ENCODE measurements at places on chromosomes 7 and 10.

DNA sequence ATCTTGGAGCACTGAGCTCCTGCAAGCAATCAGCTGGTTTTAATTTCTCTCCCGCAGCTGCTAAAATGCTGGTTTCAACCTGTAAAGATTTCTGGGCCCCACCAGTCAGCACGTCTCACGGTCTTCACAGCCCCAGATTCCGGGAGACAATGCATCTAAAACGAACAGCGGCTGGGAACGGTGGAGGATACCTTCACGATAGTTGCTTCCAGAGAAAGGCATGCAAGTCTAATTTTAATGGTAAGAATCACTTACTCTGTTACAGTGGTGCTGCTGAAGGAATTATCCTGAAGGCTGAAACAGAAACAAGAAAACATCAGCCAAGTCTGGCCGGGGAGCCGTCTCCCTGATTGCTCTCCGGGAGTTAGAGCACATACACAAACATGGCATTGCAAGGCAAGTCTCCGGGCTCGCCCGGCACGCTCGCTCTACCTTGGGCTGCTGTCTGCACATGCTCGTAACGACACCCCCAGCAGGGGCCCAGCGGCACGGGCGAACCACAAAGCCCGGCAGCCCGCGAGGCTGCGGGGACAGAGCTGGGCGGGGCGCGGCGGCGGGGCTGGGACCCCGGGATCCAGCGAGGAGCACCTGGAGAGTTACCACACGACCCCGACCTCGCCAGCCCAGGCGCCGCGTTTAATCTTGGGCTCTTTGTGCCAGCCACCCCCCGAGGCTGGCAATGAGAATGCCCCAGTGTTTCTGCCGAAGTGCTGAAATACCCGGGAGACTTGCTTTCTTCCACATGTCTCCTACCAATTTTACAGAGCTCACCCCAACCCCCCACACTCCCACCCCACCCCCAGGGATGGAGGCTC, at the start of gene FAM13C:
Gene FAM13C (minus strand): TSS at position 406 of the 815 bp plus-strand sequence. CDS start 89 bp downstream, at position 317.
- peak; percentile 31 for DNase-seq

- DNase-seq: peak; percentile 98
Measured at GRCh38 chr7:36570528-36571189, 153.6 kb downstream of the AOAH start.

GRCh38 chr10:48224296-48224695, 50.2 kb downstream of the FRMPD2 start:
- no peak for DNase-seq

DNA sequence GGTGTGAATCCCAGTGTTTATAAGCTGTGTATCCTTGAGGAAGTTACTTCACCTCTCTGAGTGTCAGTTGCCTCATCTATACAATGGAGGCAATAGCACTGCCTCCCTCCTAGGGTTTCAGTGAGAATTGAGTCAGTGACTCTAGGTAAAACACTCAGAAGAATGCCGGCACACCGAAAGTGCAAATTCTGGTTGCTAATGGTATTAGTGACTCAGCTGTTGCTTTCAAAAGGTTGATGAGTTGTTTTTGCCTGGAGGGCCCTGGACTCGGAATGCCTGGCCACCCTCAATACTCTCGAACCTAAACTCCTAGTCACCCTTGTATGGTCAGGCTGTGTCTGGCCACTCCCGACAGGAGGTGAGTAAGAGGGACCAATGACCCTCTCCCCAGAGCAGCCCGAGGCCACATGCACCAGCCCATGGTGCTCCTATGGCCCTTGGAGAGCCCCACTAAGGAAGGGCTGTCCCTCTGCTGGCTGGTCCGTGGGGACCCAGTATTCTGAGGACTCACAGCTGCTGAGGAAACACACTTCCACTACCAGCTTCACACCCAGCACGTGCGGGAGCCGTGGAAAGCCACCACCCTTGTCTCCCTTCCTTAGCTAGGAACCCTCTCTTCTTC, 60.2 kb downstream of the CALML3 start:
- DNase-seq: no peak

GRCh38 chr10:34126371-34127151, 688.5 kb downstream of the PARD3 start:
- no peak for DNase-seq

- DNase-seq: no peak
Measured at GRCh38 chr7:23915236-23915635, 205.2 kb downstream of the STK31 start.

- DNase-seq: peak; percentile 29
Measured at GRCh38 chr7:64463636-64464375, 99.1 kb downstream of the ZNF680 start.

DNA sequence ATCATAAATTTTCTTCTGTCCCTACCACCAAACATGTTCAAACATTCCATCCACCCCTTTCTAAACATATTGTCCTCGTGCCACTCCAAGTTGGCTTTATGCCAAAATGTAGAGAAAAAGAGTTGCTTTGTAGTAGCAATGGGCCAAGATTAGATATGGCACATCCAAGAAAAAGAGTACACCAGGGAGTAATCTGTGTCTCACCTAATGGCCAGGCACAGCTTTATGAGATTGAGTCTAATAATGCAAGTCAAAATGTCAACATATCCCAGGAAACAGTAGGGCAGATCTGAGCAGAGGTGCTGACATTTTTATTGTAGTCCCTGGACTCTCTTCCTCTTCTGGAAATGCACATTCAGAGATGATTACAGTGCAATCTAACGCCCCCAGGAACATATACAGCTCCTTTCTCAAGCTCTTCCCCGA, 5.7 kb upstream of the OR6V1 start:
- DNase-seq: peak; percentile 13

DNA sequence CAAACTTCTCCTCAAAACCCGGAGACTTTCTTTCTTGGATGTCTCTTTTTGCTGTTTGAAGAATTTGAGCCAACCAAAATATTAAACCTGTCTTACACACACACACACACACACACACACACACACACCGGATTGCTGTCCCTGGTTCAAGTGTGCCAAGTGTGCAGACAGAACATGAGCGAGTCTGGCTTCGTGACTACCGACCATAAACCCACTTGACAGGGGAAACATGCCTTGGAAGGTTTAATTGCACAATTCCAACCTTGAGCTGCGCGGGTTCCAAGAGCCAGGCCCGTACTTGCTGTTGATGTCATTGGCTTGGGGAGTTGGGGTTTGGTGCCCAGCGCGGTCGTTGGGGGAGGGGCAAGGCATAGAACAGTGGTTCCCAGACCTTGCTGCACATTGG, 1.7 kb downstream of the EGFR start:
- no peak for DNase-seq

GRCh38 chr10:97675222-97675621, 11.8 kb downstream of the AVPI1 start:
- no peak for DNase-seq

DNA sequence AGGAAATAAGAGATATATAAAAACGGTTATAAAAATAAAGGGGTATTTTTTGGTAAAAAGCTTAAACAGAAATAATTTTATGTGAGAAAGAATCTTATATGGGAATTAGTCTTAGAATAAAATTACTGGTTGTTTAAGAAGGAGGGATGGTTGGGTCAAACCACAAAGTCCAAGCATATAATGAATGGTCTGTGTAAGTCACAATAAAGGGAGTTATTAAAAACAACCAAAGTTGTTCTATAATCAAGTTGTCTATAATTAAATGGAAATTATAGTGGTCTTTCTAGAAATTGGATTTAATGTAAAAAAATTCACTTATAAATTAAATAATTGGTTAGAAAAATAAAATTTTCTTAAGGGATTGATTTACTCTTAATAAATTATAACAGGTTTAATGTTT, 304.8 kb downstream of the POM121L12 start:
- no peak for DNase-seq
